ENCODE measurements at places on chromosomes 2 and 18.

DNA sequence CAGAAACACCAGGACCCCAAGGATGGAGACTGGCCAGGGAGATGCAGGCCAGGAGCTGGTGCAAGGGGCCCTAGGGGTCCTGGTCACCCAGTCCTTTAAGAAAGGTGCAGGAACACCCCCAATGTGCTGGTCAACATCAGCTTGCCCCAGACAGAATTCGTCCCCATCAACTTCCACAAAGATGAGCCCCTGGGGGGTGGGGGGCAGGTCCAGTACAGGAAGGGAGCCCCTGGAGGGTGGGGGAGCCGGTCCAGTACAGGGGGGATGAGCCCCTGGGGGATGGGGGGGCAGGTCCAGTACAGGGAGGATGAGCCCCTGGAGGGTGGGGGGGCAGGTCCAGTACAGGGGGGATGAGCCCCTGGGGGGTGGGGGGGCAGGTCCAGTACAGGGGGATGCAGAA lies 160.7 kb upstream of the SALL3 start:
- no peak for DNase-seq

DNA sequence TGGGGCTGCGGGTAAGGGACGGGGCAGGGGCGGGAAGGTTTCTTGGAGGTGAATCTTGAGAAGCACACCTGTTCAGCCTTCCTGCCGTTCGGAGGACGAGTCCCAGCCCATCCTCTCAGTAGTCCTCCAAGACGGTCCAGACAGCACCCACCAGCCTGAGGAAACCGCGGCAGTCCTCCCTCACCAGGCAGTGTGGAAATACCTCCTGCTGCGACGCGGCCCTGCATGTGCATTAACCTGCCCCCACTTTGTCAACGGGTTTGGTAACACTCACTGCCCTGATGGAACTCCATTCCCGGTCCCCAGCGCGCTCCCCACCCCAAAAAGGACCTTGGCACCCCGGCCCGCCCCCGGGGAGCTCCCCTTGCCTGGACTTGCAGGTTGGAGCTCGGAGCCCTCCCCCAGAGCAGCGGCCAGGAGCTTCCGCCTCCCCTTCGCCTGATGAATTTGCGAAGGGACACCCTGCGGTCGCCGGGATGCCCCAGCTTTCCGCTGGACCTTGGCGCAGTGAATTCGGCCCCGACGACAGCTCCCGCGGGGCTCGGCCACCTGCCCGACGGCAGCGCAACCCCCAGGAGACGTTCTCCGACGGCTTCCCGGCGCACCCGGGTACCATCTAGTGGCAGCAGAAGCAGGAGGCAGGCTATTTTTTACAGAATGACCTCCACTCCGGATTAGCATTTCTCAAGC lies 31.5 kb downstream of the ACVR1C start:
- DNase-seq = no peak

DNA sequence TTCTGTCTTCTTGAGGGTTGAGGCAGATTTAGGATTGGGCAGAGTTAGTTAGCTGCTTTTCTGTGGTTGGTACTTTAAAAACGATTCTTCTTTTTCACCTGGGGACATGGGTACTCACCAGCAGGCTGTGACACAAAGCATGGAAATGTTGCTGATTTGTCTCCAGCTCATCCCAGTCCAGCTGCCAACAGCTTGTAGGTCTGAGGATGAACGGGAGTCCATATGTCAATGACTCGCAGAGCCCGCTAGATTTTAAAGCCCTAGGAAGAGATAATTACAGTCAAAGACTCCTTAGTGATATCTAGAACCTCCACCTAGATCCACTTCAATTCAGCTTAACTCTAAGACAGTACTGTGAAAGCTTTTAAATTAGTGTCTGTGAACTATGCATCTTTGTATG lies 20.8 kb downstream of the DOK1 start:
- DNase-seq = no peak

- DNase-seq = no peak
Measured at GRCh38 chr2:81706856-81707255, 1402.3 kb upstream of the LRRTM1 start.

GRCh38 chr2:223523551-223524001 lies 78.6 kb downstream of the SCG2 start:
- DNase-seq = no peak

GRCh38 chr2:85057226-85057962 lies 75.8 kb upstream of the TCF7L1 start:
- DNase-seq = no peak

DNA sequence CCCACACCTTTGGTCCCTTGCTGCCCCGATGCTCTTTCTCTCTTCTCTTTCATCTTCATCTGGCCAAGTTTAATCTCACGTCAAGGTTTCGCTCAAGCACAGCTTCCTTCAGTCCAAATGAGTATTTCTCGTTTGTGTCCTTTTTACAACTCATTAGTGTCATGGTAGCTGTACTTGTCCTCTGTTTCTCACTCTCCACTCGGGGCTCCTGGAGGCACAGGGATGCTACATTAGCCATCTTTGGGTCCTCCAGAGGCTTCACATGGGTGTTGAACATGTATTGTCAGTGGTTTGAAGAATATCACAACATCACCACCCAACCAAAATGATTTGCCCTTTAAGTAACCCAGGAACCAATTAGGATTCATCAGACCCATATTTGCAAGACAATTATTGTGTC lies 30.4 kb downstream of the MYCN start:
- no peak for DNase-seq

DNA sequence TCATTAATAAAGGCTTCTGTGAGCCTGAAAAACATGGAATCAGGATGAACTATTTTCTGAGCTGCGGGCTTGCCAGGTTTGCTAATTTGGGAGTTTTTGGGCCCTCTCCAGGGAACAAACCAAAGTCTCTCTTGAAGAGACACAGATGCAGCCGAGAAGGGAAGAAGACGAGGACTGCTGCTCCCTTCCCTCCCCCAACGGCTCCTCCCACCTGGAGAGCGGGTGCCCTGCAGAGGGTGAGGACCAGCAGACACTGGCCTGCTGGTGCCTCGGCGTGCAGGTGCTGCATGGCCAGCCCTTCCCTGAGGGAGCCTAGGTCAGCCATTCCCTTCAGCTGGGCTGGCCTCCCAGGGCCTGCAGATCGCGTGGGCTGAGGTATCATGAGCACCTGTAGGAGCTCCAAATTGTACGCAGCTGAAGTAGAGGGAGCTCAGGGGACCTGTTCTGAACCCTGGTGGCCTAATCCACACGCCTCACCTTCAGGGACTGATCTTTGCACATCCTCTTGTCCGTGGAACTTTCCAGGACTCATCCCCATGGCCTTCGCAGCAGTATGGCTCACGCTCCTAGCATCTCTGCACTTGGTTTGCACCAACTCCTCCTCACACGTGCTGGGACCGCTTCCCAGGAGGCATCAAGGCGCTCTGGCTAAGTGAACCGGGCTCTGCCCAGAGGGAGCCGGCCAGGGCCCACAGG lies 19.5 kb downstream of the EMX1 start:
- no peak for DNase-seq

GRCh38 chr2:219542931-219543595 lies 546 bp downstream of the CHPF start:
- DNase-seq = no peak

DNA sequence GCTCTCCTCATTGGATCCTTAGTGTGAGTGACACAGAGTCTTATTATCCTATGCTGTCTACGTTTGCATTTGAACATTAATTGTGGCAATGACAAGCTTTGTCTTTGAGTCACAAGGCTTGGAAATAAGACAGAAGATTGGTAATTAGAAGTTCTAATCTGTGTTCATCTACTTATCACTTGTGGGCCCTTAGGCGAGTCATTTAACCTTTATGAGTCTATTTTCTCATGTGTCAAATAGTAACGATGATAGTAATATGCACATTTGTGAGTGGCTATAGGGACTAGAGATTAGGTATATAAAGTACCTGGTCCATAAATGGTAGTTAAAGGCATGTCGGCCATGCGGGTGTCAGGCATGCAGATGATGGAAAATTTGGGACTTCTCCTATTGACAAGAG lies 105.6 kb upstream of the NABP1 start:
- no peak for DNase-seq

DNA sequence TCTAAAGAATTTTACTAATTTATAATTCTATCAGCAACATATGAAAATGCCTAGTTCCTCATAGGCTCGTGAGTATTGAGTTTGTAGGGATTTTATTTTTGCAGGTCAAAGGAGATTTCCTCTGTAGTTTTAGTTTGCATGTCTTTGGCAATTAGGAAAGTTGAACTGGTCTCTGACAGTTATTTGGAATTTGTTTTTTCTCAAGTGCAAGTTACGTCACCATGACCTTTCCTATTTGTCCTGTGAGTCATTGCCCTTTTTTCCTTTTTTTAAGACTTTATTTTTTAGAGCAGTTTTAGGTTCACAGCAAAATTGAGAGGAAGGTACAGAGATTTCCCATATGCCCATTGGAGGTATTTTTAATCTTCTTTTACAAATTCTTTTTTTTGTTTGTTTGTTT lies 29.0 kb downstream of the RAMP1 start:
- DNase-seq = no peak

- no peak for DNase-seq
Measured at GRCh38 chr2:150538651-150539201, 51.3 kb upstream of the RND3 start.

GRCh38 chr2:144401036-144401435 lies 118.9 kb downstream of the ZEB2 start:
- DNase-seq = no peak

DNA sequence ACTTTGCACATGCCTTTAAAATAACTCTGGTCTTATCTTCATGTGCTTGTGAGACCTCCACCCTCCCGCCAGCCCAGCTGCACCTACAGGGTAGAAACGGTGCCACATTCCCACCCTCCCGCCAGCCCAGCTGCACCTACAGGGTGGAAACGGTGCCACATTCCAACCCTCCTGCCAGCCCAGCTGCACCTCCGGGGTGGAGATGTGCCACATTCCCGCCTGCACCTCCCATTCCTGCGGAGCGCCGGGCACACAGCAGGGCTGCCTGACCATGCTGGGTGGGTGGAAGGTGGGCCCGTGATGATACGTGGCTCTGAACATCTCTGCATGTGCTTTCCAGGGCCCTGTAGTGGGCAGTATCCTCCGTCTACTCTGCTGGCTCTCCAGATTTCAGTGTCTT lies 243.7 kb upstream of the PXDN start:
- DNase-seq = no peak

DNA sequence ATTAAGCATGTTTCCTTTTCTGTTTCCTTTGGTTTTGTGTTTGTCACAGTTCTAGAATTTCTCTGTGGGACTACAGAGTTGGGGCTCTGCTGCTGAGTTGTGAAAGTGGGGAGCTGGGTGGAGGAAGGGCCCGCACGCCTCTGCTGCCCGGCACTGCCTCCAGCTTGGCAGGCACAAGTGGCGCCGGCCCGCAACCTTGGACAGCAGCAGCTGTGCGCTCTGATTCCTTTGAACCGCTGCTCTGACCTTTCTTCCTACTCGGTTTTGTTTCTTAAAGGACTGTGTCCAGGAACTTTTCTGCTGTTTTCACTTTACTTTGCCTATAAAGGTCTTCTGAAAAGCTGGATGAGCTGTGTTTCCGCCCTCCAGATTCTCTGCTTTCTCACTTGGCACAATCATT lies 137.6 kb upstream of the ALPP start:
- no peak for DNase-seq

DNA sequence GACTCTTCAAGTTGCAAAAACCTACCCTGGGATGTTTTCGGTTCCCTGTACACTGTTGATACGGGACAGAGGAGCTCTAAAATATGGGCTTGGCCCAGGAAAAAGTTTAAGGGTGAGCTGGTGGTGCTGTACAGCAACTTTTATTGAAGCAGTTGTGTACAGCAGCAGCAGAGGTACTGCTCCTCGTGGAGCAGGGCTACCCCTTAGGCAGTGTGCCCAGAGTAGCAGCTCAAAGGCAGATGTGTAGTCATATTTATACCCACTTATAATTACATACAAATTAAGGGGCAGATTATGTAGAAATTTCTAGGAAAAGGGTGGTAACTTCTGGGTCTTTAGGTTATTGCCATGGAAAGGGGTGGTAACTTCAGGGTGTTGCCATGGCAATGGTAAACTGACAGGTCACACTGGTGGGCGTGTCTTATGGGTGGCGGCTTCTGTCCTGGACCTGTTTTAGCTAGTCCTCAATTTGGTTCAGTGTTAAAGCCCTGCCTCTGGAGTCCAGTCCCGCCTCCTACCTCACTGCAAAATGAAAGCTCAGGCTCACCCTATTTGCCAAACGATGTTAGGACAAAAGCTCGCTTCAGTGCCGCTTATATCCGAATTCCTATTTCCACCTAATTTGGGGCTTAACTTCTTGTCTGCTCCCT lies 203.2 kb downstream of the ETAA1 start:
- DNase-seq = no peak

GRCh38 chr18:58511897-58512581 lies 116.9 kb downstream of the ALPK2 start:
- no peak for DNase-seq

DNA sequence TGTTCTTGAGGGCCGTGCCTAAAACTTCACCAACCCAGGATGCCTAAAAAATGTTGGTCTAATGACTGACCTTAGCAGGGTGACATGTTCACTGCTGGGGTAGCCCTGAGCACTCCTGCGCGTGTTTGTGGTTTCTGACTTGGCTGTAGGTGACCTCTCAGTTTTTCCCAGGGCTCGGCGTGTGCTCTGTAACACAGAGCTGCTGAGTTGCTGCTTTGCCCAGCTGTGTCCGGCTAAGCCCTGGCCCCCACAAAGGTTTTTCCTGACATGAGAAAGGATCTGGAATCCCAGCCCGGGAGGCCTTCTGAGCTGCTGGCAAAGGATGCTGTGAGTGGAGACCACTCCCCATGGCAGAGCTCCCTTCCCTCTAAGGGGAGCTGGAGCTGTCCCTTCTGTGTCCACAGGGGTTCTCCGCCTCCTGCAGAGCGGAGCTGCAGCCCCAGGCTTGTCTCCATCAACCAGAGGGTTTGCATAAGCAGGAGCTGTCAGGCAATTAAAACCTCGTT lies 52.7 kb downstream of the CRIM1 start:
- no peak for DNase-seq

DNA sequence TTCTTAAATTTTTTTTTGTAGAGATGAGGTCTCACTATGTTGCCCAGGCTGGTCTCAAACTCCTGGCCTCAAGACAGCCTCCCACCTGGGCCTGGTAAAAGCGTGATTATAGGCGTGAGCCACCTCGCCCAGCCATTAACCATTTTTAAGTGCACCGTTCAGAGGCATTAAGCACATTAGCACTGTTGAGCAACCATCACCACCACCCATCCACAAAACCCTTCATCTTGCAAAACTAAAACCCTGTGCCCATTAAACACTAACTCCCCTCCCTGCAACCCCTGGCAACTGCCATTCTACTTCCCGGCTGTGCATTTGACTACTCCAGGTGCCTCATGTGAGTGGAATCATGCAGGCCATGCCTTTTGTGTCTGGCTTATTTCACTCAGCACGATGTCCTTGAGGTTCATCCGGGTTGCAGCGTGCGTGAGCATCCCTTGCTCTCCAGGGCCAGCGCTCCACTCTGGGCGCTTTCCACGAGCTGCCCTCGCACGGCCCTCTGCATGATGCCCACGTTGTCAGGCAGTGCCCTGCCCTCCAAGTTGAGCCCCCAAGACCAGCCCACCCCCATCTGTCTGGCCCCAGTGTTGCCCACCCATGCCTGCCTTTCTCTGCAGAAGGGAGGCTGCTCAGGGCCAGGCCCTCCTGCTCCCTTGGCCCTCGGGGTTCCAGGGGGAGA lies 63.0 kb upstream of the GLI2 start:
- no peak for DNase-seq

Data from stimulated activated CD8-positive, alpha-beta memory T cell treated with anti-CD3 and anti-CD28 coated beads, Interleukin-7, amount 100 ng/mL, for 24 hours (primary cell).